D721Med (cell line): ENCODE measurements at places on chromosomes 5 and 9.

GRCh38 chr5:84403773-84404172 is 19.1 kb upstream of the EDIL3 start:
- DNase-seq: no peak

GRCh38 chr9:127140842-127141675 is 18.6 kb upstream of the ANGPTL2 start:
- no peak for DNase-seq

GRCh38 chr9:121169094-121169601 is 32.5 kb downstream of the RAB14 start:
- no peak for DNase-seq

DNA sequence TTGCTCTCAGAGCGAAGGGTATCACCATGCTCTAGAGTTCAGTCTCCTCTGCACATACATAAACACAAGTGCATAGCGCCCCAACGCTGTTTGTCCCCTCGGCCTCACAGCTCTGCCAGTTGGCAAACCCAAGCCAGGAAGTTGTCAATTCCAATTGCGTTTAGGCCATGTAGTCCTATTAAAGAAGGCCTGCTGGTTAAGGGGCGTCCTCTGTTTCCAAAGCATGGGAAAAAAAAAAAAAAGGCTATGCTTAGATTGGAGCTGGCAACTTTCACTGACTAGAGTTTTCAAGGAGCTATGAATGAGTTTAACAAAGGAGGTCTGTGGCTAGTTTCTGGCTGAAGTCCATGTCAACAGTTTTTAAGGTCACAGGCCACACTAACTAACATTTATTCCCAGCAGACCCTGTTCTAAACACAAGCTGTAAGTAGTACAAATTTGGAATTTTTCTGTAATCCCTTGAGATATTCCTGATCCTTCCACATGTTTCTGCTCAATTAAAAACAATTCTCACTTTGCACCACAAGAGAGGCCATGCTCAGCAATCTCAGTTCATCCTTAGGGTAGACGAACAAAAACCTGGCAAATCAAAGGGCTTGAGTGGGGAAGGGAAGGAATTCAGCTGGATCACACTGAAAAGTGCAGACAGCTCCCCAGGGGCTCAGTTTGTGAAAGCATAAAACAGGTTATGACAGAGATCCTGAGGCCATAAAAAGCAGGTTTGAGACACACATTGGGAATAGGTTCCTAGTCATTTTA is 187.7 kb downstream of the DENND1A start:
- no peak for DNase-seq

DNA sequence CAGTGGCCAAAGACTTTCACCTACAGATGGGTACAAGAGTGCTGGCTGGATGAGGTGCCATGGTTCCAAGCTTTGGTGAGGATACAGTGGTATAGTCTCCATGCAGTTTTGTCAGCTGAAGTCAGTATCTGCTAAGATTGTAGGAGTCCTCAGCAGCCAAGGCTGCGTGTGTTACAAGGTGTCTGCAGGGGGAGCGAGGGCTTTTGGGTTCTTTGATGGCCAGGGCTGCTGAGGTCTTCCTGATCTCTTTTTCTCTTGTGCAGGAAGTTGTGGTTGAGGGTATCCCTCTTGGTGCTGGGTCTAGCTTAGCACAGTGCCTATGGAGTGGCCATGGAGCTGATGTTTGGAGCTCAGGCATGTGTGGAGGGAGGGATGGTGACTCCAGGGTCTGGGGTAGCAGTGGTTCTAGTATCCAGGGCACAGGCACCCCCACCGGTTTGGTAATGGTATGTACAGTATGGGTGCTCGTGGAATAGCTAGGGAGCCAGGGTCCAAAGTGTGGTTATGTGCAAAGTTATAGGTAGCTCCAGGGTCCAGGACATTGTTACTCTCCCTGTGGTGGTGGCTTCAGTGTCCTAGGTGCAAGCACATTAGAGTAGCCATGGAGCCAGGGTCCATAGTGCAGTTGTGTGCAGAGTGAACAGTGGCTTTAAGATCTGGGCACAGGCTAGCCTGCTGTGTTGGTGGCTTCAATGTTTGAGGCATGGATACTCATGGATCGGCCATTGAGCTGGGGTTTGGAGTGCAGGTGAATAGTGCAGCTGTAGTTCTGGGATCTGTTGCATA is 36.7 kb downstream of the CNTLN start:
- DNase-seq: no peak

GRCh38 chr5:53956196-53956595 is 354.2 kb downstream of the ARL15 start:
- no peak for DNase-seq

DNA sequence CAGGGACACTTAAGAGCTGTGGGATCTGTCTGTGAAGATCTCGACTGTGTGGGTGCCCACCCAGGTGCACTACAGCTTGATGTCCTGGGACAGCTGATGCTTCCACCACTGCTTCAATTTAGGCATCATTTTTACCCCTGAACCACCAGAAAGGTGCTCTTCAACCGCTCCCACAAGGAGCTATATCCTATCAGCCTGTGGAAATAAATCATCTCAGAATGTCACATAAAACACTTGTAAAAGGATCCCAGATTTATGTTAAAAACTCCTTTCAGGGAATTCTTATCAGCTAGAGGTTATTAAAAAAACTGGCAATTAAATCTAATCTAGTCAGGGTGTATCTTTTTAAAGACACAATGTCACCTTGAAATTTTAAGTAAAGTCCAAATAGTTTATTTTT is 82.7 kb upstream of the PCA3 start:
- DNase-seq: no peak

DNA sequence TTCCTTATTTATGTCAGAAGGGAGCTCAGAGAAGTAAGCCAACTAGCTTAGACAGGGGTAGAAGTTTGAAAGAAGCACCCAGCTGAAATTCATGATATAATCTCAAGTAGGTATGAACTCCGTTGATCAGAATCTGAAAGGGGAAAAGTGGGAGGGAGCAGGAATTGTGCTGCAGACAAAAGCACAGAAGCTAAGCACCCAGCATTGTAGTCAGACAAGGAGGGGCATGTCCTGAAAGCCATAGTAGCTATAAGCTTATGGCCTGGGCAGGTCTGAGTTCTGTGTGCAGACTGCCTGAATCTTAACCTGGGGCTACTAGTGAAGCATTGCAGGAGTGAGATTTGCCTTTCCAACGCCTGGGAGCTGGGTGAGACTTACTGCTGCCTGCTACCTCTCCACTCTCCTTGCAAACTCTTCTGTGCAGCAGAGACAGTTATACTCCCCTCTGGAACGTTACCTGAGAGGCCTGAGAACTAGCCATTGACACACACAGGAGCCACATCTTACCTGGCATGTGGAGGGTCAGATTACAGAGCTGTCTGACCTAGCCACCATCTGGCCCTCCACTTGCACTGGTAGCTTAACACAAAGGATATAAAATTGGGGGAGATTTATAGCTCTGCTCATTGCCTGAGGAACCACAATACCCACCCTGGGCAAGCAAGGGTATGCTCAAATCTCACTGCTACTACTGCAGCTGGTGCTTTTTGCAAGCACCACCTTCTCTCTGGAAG is 9.8 kb upstream of the CYLC2 start:
- no peak for DNase-seq

GRCh38 chr5:176535101-176535663 is 2.0 kb downstream of the RNF44 start:
- DNase-seq: no peak

DNA sequence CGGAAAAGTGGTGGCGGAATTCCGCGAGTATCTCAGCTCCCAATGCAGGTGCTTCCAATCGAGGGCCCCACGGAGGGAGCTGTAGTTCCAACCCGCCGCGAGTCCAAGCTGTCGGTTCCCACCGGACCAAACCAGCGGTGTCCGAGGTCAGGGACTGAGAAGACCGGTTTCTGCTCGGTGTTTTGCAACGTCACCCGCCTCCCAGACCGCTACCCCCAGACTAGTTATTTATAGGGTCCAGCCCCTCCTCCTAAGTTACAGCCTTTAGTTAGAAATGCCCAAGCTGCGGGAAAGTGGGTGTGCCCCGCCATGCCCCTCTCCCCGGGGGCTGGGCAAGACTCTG is 677 bp upstream of the MYORG start:
- DNase-seq: no peak

DNA sequence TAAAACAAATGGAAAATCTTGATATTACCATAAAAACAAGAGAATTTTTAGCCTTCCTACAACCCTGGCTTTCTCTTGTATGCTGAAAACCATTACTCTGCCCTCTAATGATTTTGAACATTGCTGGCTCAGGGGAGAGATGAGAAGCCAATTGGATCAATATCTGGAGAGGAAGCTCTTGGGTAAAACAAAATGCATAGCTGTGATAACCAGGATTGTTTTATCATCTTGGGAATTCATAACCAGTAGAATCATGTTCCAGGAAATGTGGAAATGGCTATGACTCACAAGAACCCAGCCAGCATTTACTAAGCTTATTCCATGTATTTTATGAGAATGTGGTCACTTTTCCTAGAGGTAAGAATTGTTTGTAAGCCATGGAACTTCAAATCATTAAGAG is 51.1 kb upstream of the CTNND2 start:
- no peak for DNase-seq

DNA sequence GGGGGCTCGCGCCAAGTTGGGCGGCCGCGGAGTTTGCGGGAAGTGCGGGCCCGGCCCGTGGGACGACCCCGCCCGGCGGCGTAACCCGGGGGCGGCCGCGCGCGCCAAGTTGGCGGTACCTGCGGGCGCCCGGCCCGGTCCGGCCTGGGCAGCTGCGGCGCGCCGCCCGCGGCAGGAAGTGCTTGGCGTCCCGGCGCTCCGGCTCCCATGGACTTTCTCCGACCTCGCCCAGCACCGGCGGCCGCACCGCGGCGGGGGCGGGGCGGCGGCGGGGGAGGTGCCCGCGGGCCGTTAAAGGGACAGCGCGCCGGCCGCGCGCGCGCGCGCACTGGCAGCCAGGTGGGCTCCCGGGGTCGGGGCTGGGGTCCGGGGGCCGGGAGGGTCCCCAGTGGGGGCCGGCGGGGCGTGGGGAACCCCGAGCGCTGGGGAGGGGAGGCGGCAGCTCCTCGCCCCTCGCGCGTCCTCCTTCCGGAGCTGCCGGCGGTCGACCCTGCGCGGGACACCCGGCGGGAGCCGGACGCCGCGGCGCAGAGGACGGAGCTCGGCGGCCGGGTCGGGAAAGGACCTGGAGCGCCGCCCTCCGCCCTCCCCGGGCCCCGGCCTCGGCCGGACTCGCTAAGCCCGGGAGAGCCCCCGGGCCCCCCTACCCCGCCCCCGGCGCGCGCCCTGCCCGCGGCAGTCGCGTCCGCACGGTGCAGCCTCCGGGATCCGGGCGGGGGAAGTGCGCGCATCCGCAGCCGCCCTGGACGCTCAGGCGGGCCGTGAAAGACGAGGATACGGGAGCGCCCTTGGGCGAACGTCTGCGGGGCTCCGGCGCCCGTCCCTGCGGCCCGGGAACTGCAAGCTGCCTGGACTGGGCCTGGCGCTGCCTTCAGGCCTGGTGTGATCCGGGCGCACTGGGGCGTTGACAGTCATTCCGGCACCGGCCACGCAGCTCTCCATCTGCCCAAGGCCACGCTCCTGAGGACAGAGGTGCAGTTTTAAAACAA is at the start of gene NACC2:
TSS of gene NACC2 (minus strand) at position 220 of the 989 bp plus-strand sequence. CDS start 44,768 bp downstream, outside the sequence.
- peak; percentile 73 for DNase-seq

- DNase-seq: no peak
Observed at GRCh38 chr5:134090522-134090921, 24.0 kb upstream of the TCF7 start.

- no peak for DNase-seq
Observed at GRCh38 chr5:1642221-1642620, 118.5 kb upstream of the LPCAT1 start.

DNA sequence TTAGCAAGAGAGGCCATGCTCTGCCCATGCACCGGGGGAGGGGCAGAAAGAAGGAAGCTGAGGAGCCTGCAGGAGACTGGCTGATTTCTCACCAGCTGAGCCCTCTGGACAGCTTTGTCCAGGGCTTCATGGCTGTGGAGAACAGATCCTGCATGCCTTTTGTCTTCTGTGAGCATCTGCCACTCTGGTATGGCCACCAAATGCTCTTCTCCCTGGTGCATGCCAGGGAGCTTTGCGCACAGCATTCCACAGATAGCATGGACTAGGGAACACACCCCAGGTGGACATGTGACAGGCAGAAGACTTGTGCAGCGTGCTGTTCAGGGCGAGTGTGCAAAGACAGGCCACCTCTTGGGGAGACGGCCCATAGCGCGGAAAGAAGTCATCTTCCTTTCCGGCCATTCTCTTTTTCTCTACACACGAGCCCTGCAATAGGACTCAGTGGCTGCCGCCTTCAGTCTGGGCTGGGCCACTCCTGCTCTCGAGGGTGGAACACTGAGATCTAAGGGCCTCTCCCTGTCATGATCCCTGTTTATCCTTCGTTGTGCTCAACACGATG is 56.7 kb downstream of the GADD45G start:
- DNase-seq: no peak

DNA sequence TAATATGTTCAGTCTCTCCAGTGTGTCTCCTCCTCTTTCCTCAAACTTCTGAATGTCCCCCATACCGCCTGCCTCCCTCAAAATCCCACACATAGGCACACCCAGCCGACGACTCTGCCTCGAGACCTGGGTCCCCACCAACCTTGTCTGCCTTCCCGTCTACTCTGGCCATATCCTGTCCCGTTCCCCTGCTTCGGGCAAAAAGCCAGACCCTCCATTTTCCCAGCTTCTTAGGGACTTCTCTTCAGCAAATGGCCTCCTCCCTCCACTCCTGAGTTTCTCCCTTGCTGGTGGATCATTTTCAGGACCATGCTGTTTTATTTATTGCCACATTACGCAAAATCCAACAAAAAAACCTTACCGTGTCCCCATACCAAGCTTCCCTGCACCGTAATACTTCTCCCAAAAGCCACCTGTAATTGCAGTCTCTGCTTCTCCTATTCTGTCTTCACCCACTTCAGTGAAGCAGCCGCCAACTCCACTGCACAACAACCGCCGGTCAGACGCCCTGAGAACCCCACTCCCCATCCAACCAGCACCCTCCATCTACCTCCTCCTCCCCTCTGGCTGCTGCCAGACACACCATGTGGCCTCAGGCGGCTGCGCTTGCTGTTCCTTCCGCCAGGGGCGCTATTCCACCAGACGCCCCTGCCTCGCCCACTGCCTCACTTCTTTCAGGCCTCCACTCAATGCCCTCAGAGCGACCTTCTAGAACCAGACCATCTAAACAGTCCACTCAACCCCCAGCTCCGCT is 117.0 kb downstream of the TRPM6 start:
- no peak for DNase-seq

GRCh38 chr5:126390051-126390450 is 33.2 kb upstream of the GRAMD2B start:
- DNase-seq: no peak

- no peak for DNase-seq
Observed at GRCh38 chr5:39631958-39632357, 207.2 kb upstream of the DAB2 start.
